Hepatocyte (in vitro differentiated cells): ENCODE measurements at places on chromosomes 3 and 15. TPM values are rescaled to one million over a fixed set of nuclear protein-coding genes. Genes with fewer than 3 reads are reported as not detected.

Gene MRAS
- 13.3 and 16.5 TPM in 2 replicates for polyA plus RNA-seq

Gene LRRC31
- polyA plus RNA-seq: 1.1 and 1.4 TPM in 2 replicates

Gene BCHE
- polyA plus RNA-seq: 4.1 and 5.4 TPM in 2 replicates

DNA sequence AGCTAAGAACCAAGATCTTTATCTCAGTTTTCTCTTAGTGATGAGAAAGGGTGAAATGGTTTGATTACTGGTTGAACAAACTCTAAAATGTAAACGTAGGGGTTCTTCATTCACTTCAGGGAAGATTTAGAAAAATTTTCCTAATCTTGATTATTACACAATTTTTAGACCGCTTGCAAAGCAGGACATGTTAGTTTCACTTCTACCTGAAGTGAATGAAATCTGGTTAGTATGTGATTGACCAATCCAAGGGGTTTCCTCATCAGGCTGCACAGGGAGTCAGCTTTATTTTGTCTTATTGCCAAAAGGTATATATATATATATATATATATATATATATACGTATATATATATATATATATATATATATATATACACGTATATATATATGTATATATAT lies 740.4 kb downstream of the TUSC7 start:
- DNase-seq: no peak

DNA sequence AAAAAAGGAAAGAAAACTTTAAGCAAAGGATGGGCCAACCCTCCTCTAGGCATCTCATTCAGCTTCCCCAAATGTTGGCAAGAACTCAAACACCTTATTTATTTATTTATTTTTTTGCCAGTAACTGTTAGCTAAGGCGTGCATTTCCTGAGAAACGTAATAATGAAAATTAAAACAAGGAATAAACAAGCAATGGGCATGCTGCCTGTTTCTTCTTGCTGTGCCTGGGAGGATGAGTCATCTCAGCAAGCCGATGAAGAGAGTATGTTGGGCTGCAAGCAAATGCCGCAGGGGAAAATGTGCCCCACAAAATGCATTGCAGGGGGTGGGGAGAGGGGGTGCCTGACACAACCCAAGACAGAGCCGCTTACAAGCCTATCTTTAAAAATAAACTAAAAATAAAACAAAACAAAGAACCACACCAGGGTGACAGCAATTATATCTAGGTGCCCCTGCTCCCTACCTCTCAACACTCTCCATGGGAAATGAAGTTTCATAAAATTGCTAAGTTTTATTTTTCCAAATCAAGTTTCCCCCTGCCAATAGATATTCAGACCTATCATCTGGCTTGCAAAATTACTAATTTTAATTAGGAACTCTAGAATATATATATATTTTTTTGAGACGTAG lies 40.3 kb downstream of the EIF4E3 start:
- peak; percentile 56 for DNase-seq

- DNase-seq: no peak
These were observed 33.1 kb downstream of the TXNRD3 start for GRCh38 chr3:126621627-126622345.
